Fibroblast of upper back skin (primary cell): ENCODE measurements at places on chromosomes 4 and X.

DNA sequence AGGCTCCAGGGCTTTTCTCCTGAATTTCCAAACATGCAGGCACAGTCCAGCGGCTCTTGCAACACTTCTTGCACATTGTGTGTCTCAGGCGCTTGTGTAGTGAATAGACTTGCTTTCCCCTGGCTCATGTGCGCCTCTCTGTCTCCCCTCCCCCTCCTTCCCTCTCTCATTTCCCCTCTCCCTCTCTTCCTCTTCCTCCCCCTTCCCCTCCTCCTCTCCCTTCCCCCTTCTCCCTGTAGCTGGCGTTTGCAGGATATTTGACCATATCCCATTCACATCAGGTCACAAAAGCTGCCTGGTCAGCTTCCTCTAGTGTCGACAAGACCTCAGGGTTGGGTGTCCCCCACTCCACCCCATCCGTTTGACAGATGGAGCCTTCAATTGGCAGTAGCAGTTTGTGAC, 2.4 kb downstream of the CHST7 start:
- DNase-seq = no peak

DNA sequence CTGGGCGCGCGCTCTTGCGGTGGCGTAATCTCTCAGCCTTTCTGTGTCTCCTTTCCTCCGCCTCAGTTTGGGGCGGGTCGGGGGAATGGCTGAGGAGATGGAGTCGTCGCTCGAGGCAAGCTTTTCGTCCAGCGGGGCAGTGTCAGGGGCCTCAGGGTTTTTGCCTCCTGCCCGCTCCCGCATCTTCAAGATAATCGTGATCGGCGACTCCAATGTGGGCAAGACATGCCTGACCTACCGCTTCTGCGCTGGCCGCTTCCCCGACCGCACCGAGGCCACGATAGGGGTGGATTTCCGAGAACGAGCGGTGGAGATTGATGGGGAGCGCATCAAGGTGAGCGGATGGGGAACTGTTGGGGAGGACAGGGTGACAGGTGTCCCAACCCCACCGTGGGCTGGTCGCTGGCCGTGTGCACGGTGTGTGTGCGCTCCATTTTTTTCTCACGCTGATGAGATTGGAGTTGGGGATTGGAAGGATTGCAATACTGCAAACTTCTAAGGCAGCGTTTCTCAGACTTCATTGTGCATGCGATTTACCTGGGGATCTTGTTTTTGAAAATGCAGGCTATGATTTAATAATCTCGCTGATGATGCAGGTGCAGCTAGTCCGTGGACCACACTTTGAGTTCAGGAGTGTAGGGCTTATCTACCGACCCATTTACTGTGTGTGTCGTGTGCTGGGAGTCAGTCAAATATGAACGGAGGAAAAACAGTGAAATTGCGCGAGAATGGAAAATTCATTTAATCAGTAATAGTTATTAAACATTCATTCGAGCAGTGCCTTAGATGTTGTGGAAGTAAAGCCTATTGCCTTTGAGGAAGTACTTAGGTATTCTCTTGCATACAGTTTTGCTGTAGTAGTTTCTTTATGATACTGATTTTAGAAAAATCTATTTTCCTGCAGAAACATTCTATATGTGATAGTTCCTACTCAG, at the start of gene RAB33B:
RAB33B (plus strand) TSS at position 11 of the 935 bp plus-strand sequence; CDS start at position 86, 75 bp downstream.
- DNase-seq = peak; percentile 88

- DNase-seq = no peak
Observed at GRCh38 chrX:94932278-94932965, 1258.4 kb downstream of the FAM133A start.

DNA sequence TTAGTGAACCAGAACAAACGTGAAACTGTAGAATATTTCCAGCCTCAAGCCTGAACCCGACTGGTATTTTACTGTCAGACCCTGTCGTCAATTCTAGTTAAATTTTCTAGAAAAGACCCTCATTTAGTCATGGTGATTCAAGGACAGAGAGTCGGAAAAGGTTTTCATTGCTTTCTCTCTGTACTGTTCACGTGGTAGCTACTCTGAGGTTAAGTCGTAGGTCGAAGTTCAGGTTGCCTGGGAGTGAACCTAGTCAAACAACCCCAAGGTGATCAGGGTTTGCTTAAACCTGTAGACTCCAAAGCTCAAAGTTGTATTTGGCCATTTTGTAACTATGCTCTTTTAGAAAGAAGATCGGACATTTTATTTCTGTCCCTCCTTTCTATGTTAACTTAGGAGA, 283.6 kb downstream of the ARHGAP10 start:
- DNase-seq = no peak

- DNase-seq = no peak
Observed at GRCh38 chr4:67743194-67743593, 11.0 kb downstream of the GNRHR start.

GRCh38 chrX:81377329-81377728, 175.4 kb downstream of the SH3BGRL start:
- DNase-seq = peak; percentile 16

- DNase-seq = no peak
Observed at GRCh38 chr4:77344784-77345183, 187.8 kb downstream of the CCNG2 start.
